ENCODE measurements at places on chromosomes 7 and 10.

DNA sequence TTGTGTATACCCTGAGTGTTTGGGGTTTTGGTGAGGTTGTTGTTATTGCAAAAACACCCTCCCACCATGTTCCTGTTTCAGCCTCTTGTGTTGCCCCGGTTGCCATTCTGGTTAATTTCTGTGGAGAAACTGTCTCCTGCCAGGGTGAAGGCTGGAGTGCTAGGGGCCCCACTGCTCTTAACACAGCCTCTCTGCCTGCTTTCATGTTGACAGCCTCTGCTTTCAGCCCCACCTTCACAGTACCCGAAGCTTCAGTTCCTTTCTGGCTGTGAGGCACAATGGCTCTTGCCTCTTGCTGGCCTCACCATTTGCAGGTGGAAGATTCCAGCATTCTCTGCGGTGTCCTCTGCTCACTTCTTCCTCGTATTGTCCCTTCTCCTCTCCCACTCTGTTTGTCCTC lies 19.2 kb downstream of the SLC18A2 start:
- DNase-seq: no peak

DNA sequence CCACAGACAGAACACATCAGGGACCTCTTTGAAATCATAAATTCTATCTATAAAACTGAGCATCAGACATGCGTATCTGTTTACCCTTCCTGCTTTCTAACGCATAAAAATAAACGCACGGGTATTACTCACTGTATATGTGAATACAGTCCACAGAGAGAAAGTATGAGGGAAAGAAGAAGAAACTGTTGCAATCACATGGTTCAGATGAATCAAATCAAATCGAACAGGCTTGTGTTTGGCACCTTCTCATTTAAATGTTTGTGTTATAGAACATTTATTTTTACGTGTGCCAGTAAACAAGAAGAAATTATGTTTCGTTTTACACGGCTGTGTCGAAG lies 322.0 kb downstream of the FRMD4A start:
- DNase-seq: peak; percentile 14

- no peak for DNase-seq
Measured at GRCh38 chr7:43164757-43165156, 52.3 kb downstream of the HECW1 start.

DNA sequence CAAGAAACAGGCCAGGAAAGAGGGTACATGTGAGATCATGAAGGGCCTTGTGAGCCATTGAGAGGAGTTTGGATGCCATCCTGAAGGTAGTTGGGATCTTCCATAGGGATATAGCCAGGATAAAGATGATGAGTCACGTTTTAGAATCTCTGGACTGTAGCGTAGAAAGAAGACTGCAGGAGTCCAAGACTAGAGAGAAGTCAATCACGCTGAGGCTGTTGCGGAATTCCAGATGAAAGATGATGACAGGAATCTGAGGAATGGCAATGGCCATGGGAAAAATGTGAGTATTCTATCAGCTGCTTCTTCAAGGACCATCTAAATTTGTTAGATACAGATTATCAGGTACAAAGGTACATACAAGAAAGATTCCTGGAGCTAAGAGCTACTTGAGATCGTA lies 711.3 kb downstream of the GRM8 start:
- DNase-seq: no peak

DNA sequence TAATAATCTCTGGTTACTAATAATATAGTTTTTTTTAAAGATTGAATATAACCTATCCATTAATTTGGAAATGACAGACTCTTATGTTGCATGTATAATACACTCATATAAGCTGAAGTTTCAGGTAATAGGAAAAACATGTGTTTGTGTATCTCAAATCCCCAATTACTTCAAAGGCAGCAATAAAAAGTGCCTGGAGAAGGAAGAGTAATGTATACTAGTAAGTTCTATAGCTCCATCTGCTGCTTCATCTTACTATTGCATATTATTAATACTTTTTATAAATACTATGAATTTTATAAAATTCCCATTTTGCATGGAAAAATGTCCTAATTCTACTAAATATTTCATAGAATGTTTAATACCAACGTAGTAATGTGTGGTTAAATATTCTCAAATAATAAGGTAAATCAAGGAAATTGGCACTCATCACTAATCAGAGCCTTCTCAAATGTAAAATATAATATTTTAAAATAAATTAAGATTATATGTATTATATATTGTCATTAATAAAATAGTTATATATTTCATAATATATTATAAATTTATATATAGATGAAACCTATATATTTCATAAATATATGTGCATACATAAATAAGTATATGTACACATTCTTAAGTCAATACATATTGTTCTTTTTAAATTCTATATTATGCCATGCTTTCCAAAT lies 311.9 kb downstream of the HGF start:
- DNase-seq: no peak

- no peak for DNase-seq
Measured at GRCh38 chr7:47492716-47493325, 89.1 kb downstream of the TNS3 start.

GRCh38 chr7:17043012-17043877 lies 161.5 kb upstream of the AGR3 start:
- DNase-seq: no peak

DNA sequence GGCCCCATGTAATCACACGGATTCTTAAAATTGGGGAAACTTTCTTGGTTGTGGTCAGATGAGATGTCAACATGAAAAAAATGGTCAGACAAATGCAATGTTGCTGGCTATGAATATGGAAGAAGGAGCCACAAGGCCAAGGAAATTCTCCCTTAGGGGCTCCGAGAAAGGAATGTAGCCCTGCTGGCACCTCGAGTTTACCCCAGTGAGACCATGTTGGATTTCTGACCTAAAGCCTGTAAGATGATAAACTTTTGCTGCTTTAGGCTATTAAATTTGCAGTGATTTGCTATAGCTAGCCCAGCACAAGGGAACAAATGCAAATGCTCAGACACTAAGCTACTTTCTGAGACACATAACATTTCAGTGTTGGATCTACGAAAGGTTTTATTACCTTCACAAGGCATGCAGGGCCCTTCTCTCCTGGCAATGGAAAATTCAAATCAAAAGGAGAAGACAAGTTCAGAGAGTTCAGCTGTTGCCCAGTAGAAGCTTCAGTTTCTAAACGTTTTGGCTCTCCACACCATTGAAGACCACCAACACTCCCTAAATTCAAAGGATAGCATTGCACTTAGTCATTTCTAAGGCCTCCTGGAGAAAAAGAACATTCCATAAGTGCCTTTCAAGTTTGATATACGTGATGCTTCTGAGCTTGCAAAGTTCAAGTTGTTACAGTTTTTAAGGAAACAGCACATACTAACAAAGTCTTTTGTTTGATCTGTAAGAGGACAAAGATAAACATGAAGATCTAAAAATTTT lies 23.4 kb downstream of the MCMBP start:
- no peak for DNase-seq

DNA sequence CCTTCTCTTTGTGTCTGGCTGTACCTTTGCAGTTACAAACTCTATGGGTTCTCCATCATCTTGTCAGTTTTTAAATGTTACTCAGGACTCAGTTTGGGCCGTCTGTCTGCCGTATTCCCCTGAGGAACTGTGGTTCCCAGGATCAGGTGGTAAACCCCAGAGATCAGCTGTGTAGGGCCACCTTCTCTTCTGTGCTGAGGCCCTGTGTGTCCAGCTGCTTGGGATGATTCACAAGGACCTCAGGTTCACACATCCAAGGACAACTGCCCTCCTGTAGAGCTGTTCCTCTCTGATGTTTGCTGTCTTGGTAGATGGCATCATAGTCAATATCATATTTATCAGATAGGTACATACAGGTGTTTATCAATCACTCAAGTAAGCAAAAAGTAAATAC lies 24.5 kb downstream of the CUL1 start:
- DNase-seq: no peak

- no peak for DNase-seq
Measured at GRCh38 chr10:132281915-132282666, 25.7 kb downstream of the STK32C start.

- no peak for DNase-seq
Measured at GRCh38 chr10:24114556-24114955, 94.4 kb upstream of the KIAA1217 start.

DNA sequence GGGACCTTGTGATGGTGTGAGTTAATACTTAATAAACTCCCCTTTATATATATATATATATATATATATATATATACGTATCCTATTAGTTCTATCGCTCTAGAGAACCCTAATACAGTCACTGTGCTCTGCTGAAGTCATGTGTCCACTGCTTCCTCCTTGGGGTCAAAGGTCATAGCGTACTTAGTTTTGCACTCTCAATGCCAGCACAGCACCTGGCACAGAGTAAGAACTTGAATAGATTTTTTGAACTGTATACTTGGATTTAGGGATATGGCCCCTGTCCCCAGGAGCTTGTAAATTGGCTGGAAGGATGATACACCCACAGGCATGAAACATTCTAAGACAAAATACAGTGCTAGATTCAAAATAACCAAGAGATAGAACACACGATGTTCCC lies 58.9 kb upstream of the PLXNA4 start:
- no peak for DNase-seq

DNA sequence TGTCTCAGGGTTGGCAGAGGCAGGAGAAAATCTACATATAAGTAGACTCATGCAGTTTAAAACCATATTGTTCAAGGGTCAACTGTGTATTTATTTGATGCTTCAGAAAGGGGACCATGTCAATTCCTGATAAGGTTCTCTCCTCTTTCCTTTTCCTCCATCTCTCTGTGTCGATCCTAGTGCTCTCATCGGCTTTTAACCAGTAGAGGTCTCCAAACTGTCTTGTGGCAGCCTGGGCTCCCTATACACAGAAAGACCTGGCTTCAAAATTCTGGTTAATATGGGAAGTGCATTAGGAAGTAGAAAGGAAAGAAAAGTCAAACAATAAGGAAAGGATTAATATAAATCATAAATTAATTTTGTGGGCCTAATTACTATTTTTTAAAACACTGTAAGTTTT lies 304.4 kb upstream of the C7orf33 start:
- DNase-seq: no peak

DNA sequence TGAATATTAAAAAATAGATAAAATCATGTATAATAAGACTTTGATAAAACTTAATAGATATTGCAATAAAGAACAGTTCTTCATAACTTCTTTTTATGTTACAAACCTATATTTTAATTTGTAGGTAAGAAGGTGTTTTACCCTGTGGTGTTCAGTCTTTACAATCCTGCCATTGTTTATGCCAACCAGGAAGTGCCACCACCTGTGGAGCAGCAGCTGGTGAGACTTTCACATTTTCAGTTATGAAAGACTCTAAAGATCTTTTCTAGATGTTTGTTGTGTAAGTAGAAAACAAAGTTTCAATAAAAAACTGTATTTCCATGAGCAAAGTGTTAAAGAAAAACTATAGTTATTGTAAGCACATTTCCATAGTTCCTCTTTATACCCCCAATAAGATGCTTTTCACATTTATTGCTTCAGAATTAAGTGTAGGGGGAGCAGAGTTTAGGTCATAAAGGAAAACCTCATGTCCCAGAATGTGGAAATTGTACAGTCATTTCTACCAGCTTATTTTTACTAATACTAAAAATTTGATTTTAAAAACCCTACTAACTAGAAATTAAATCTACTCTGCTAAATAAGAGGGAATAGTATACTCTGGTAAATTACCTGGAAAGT lies 28.7 kb downstream of the CSGALNACT2 start:
- peak; percentile 14 for DNase-seq

DNA sequence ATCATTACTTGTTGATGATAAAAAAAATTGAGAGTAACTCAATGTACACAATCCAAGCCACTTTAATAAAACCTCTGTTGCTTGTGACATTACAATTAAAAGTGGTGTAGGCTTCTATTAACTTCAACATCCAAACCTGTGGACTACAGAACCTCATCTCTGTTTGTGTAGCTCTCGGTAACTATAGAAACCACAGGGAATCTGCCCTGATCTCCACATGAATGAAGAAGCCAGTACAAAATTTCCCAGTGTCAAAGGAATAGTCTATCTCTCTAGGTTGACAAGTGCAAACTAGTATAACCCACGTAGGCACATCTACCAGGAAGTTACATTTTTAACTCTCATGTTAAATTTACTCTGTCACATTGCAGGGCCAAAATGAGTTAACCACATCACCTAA lies 204.3 kb downstream of the CHCHD3 start:
- DNase-seq: no peak

- DNase-seq: peak; percentile 4
Measured at GRCh38 chr7:116683786-116684185, 11.8 kb downstream of the MET start.

- no peak for DNase-seq
Measured at GRCh38 chr10:94725871-94726270, 36.6 kb upstream of the CYP2C19 start.

DNA sequence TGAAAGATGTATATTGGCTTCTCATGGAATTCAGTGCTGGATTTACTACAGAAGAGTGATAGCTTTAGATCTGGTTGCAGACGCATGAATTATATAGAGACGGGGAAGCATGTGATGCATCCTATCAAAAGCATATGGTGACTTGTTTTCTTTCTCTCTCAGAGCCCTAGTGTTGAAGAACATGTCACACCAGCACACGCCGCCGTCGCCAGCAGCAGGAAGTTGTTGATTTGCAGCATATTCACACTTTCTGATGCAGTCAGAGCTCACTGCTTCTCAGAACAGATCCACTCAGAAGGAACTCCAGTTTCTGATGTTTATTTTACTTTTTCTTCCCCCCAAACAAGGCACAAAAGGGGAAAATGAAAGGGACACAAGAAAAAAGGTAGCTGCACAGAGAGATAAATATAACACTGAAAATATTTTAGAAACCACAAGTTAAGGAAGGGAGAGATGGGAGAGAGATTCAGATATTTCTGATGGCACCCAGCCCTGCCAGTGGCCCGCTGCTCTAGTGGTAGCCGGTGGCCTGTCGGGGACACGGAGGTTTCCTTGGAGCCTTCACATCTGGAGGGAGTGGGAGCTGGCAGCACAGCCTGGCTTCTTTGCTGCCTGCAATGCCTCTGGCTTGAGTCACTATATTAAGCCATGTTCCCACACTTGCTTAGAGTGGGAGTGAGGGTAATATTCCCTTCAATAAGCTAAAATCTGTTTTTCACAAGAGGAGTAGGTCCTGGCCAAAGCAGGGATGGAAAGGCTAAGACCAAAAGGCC lies 123.2 kb downstream of the NRP1 start:
- DNase-seq: peak; percentile 10

GRCh38 chr10:132646443-132647097 lies 109.0 kb downstream of the INPP5A start:
- no peak for DNase-seq

DNA sequence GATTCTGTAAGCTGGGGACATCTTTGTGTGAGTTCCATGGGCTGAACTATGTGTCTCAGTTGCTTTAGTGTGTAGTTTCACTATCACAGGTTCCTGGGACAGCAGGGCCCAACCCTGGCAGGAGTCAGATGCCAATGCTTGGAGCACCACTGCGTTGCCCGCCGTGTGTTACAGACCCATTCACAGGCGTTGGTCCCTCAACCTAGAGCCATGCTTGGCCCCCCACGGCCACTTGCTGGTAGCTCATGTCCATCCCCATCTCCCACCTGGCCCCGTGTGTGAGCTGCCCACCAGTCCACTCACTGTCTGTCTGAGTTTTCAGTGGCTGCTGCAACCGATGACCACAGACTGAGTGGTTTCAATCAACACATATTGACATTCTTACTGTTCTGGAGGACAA lies 546.9 kb downstream of the TCERG1L start:
- DNase-seq: no peak

GRCh38 chr10:64010711-64011110 lies 489.5 kb downstream of the REEP3 start:
- DNase-seq: no peak

Measured in CD4-positive, alpha-beta T cell treated with Interleukin-21 for 1 hour (primary cell).